ENCODE measurements at places on chromosomes 13 and 19.
A peak's percentile ranks its signal among the peaks of the same experiment; 100 is the strongest.

DNA sequence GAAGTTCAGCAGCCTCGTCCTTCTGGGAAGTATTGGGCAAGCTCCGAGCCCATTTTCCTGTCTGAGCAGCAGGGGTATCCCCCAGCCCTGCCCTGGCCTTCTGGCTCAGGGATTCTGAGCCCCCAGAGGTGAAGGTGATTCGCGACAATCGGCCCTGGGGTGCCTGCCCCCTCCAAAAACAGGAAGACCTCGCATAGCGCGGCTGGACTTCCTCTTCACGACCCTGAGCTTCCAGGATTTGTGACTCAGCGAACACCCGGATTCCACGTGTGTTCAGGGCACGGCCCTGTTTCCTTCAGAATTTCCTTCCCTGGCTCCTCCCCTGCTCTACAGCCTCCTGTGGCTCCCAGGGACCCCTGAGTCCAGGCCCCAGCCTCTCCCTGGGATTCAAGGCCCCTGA, at the start of gene SEMA6B:
TSS of gene SEMA6B (minus strand) at position 116 of the 400 bp plus-strand sequence. CDS start 1,227 bp downstream, outside the sequence.
- no peak for DNase-seq

GRCh38 chr13:94886191-94886590, 173.8 kb upstream of the SOX21 start:
- peak; percentile 61 for DNase-seq

DNA sequence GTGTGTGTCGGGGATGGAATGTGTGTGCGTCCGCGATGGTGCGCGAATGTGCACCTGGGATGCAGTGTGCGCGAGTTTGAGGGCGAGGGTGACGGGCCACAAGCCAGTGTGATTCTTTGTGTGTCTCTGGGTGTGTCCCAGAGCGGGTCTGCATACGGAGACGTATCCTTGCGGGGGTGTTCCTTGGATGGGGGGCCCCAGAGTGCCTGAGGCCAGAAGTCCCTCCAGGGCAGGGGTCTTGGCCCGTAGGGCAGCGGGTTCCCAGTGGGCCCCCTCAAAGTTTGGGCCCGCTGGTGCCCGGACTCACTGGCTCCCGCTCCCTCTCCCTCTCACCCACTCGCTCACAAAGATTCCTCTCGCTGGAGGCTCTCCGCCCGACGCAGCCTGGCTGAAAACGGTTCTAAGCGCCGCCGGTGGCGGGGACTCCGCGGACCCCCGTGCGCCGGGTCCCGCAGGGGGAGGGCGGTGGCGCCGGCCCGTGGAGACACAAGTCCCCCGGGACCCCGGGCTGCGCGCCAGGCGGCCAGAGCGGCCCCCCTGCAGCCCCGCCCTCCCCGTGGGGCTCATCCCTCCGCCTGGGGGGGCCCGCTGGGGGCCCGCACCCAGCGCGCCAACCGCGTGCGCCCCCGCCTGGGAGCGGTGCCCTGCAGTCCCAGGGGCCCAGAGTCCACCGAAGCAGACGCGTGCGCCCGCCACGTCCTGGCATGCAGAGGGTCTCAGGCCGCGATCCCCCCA, 886 bp downstream of the CRLF1 start:
- no peak for DNase-seq

- DNase-seq: peak; percentile 82
Measured at GRCh38 chr19:12293777-12294248, 870 bp downstream of the ZNF44 start.

- no peak for DNase-seq
Measured at GRCh38 chr13:114073881-114074612, 58.4 kb downstream of the RASA3 start.

GRCh38 chr19:12748489-12748888, 3.1 kb upstream of the BEST2 start:
- no peak for DNase-seq

- no peak for DNase-seq
Measured at GRCh38 chr19:41136636-41137455, 22.6 kb downstream of the CYP2F1 start.

DNA sequence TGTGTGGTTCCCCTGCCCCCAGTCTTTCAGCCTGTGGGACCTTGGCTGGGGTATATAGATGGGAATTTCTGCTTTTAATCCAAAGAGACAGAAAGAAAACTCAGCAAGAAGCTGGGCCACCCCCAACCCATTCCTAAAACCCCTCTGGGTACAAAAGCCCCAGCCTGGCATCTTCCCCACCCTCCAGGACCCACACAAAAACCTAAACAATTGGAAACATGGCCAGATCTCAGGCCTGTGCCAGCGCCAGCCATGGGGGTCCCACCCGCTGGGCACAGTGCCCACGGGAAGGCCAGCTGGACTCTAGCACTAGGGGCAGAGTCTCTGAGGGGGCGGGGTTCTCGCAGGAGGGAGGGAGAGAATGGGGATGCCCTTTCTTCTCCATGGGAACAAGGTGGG, 8.6 kb downstream of the LYL1 start:
- DNase-seq: no peak

- DNase-seq: no peak
Measured at GRCh38 chr13:113245849-113246796, 36.7 kb downstream of the CUL4A start.

DNA sequence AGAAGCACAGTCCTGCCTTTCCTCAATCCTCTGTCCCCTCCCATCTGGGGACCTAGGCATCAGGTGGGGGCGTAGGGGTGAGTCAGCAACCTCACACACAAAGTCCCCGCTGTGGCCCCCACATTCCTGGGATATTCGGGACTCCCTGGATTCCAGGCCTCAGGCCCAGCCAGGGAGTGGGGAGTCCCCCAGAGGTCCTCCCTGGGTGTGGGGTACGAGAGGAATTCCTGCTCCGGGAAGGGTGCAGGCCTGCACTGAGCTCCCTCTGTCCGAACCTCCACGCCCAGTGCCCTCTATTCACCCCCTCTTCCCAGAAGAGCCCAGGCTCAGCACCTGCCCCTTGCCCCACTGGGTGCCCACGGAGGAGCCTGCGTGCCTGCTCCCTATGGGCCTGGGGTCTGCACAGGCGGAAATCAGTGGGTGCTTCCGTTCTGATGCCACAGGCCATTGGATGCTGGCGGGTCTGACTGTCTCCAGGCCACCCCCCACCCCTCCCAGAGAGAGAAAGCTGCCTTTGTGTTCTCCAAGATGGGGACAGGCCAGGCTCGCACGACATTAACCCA, 3.4 kb downstream of the CADM4 start:
- DNase-seq: peak; percentile 28

- peak; percentile 81 for DNase-seq
Measured at GRCh38 chr19:49954092-49954829, 6.7 kb downstream of the SIGLEC11 start.

GRCh38 chr19:6070720-6071485, 39.4 kb downstream of the RFX2 start:
- peak; percentile 87 for DNase-seq

DNA sequence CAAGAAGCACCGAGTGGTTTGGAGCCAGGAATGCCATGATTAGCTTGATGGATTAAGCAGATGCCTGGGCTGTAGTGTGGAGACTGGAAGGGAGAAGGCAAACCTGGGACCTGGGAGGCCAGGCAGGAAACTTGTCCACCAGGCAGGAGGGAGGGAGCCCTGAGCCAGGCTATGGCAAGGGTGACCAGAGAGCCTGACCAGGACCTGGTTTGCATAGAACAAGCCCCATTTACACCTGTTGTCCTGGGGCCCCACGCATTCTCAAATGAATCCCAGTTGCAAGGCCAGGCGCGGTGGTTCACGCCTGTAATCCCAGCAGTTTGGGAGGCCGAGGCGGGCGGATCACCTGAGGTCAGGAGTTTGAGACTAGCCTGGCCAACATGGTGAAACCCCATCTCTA, 50.2 kb upstream of the LATS2 start:
- no peak for DNase-seq

- no peak for DNase-seq
Measured at GRCh38 chr13:98407575-98407974, 169.3 kb downstream of the STK24 start.

- DNase-seq: peak; percentile 72
Measured at GRCh38 chr13:74761801-74762757, 627.9 kb upstream of the KLF12 start.

GRCh38 chr13:24821207-24821606, 57.2 kb downstream of the RNF17 start:
- DNase-seq: no peak

DNA sequence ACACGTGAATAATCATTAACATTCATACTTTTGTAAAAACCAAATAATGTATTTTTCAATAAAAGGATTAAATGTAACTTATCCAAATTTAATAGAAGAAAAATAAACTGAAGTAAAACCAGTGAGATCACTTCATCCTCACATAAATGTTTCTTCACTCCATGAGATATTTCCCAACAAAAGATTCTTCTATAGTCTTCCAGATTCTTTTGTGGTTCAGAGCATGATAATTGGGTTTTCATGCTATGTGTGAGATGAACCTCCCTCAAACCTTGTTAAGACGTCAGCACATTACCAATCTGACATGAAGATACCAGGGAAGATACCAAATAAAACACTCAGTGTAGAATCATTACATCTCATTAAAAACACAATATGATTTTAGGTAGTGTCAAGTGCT, 62.9 kb upstream of the OXGR1 start:
- peak; percentile 88 for DNase-seq

- DNase-seq: no peak
Measured at GRCh38 chr13:113800576-113800926, 41.5 kb downstream of the TMEM255B start.

GRCh38 chr13:95480131-95480545, 72.4 kb upstream of the CLDN10 start:
- DNase-seq: peak; percentile 68

GRCh38 chr13:30966101-30966500, 33.6 kb downstream of the TEX26 start:
- no peak for DNase-seq

DNA sequence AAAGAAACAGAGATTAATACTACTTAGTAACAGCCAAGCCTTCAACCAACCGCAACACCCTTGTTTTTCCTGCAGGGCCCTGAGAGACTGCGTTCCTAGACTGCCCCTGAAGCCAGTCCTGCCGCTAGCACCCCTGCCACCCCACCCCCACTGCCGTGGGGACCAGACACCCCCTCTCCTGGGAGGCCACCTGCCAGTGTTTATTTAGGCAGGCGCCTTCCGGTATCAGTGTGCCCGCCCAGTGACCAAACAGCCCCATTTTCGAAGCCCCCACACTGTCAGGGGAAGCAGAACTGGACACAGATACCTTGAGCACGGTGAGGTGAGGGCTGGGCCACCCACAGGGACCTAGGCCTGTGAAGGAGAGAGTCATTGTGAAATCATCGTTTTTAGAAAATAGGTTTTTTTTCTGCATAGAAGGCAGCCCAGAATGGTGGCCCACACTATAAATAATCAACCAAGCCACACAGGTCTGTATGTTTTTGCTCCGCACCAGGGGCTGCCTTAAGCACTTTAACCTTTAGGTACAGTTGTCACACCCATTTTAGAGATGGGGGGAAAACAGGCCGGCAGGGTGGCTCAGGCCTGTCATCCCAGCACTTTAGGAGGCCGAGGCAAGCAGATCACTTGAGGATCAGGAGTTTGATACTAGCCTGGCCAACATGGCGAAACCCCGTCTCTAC, 3.5 kb upstream of the TLE5 start:
- DNase-seq: no peak

DNA sequence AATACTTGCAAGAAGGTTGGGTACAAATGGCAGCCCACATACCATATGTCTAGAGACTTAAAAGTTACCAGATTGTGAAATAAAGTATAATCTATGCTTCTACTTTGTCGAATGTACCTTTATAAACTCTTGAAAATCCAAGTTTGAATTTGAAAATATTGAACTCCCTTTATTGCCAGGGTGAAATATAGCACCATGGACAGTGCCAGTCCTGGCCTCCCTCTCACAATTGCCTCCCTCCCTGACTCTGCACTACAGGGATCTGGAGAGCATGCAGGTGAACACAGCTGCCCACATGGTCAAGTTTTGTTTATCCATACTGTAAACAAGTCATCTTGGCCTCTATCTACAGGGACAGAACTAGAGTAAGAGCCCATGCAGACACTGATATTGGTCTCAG, 394.1 kb upstream of the SLITRK6 start:
- DNase-seq: no peak

GRCh38 chr19:5005096-5005495, 36.2 kb downstream of the KDM4B start:
- no peak for DNase-seq

DNA sequence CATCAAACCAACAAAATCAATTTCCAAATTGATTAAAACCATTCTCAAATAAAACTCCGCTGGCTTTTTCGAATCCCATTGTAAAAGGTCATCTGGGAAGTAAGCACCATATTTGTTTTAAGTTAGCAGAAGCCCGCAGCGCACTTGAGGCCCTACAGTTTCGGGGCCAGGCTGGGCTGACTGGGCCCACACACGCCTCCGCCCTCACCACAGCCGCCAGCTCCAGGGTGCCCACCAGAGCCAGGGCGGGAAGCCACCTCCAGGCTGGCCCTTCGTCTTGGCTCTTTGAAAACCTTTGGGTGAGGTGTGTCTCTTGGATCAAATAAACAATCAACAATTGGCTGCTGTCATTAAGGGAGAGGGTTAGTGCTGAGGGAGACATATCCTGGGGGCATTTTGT, 133.3 kb downstream of the SOX1 start:
- no peak for DNase-seq

- DNase-seq: no peak
Measured at GRCh38 chr19:45500918-45501729, 2.9 kb downstream of the PPM1N start.

- peak; percentile 44 for DNase-seq
Measured at GRCh38 chr13:50543782-50544181, 299.7 kb downstream of the DLEU7 start.

DNA sequence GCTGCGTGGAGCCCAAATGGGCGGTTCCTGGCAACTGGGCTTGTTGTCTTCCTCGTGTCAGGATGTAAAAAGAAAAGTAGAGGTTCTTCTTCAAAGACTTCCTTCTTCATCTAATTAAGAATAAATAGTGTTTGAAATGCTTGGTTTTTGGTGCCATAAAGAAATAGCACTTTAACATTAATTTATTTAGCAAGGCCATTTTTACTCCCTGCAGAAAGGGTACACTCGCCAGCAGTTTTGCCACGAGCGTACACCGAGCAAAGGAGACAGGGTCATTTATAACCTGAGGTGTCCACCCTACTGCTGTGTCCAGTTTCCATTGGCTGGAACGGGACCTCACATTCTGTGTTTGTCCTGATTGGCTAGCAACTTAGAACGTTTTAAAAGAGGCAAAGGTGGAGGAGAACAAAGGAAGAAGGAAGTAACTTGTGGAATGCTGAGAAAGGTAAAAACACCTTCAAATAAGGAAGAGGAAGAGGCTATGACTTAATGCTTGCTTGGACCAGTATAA, 21.8 kb upstream of the OR10H1 start:
- DNase-seq: no peak

GRCh38 chr13:100528353-100528752, 60.2 kb downstream of the GGACT start:
- no peak for DNase-seq

GRCh38 chr13:44272692-44273091, 100.9 kb upstream of the SERP2 start:
- peak; percentile 25 for DNase-seq

DNA sequence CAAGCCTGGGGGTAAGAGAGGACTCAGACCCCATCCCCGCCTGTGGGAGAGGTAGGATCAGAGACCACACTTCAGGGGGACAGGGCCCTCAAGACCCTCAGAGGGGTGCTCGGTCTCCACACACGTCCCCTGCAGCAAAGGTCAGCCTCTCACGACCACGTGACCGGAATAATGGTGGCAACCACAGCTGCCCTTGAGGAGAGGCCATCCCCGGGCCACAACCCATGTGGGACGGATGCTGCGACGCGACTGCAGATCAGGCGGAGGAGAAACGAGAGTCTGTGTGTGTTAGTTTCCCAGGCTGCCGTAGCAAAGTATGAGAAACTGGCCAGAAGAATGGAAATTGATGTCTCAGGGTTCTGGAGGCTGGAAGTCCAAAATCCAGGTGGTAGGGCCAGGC, 8.9 kb downstream of the MED25 start:
- DNase-seq: no peak

GRCh38 chr19:58307736-58308135, 2.6 kb downstream of the ERVK3-1 start:
- DNase-seq: no peak

All from amniotic epithelial cell (primary cell).